ENCODE measurements at places on chromosomes 4 and X.

DNA sequence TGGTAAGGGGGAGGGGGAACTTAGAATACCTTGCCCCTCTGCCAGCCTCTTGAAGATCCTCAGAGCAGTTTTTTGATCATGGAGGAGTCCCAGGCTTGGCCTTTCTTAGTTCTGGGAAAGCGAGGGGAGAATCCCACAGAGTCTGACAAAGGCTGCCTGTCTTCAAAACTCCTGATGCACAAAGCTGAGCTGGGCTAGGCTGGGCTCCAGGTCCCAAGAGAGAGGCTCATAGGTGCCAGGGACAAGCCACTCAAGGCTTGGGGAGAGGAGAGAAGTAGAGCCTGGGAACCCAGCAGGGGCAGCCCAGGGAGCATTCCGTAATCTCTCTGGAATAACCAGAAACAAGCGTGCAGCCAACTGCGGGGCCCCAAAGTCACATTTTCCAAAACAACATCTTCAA lies 37.0 kb upstream of the MTM1 start:
- DNase-seq, result no peak

DNA sequence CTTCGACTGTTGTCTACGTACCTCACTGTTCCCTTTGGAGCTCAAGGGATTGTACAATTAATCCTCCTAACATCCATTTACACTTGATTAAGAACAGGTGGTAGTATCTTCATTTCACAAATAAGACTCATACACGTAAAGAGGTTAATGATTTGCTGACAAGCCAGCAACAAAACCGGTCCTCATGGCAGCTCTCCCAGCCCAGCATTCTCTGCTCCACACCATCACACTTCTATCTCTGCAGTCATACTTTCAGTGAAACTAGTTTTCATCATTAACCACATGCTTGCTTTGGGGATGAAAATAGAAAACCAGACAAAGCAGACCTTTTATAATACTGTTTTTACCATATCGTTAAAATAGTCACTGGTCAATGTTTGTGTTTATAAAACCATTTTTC lies 28.7 kb upstream of the CASK start:
- DNase-seq, result no peak

GRCh38 chr4:65834707-65835106 lies 164.4 kb upstream of the EPHA5 start:
- no peak for DNase-seq

DNA sequence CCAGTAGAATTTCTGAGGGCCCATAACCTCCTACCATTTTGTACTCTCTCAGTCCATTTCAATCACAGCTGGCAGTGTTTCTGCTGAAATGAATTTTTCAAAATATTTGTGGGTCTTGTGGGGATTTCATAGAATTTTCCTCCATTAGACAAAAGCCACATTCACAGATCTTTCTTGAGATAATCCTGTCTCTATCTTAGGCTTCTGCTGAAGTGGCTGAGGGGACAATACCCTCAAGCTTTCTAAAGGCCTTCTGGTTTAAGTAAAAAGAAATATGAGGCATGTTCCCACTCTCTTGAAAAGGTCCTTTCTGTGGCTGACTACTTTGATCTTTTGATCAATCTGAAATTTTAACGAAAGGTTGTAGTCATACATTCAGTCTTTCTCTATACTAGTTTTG lies 1930.0 kb upstream of the AGA start:
- no peak for DNase-seq

DNA sequence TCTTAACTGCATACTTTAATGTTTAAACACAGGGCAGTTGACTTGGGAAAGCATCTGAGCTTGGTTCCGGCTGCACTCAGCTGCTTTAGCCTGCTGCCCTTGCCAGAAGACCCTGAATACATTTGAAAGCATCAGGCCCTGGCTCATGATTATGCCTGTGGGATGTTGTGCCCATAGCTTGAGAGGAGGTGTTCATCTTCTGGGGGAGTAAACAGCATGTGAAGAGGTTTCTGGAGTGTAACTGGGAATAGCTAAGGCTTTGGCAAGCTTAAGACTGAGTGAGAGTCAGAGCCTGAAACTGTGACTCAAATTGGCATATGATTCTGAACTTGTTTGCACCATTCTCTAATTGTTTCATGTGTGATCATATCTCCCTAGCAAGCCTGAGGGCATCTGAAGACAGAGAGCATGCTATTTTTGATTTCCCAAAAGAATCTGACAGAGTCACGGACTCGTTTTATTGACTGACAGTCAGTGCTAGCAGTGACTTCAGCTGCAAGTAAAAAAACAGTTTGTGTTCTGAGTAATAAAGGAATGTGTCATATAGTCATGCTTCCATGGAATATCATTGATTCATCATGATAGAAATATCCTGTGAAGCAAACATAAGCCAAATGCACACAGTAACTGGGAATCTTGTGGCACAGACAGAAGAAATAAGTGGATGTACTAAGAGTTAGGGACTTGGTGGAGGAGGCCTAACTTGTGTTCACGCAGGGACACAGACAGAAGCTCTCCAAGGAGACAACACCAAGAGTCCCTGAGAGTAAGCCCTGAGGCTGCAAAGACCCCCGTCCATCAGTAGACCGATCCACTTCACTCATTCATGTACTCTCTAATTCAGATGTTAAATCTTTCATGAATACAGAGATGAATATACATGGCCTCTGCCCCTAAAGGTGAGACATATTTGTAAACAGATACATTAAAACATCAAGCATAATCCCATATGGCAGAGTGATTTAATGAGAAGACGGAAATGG lies 100.7 kb downstream of the SYNPO2 start:
- no peak for DNase-seq

All from stimulated activated CD8-positive, alpha-beta memory T cell treated with anti-CD3 and anti-CD28 coated beads, Interleukin-2, amount 100 ng/mL, for 1 hour (primary cell).